ENCODE measurements at places on chromosomes 2 and 18.

DNA sequence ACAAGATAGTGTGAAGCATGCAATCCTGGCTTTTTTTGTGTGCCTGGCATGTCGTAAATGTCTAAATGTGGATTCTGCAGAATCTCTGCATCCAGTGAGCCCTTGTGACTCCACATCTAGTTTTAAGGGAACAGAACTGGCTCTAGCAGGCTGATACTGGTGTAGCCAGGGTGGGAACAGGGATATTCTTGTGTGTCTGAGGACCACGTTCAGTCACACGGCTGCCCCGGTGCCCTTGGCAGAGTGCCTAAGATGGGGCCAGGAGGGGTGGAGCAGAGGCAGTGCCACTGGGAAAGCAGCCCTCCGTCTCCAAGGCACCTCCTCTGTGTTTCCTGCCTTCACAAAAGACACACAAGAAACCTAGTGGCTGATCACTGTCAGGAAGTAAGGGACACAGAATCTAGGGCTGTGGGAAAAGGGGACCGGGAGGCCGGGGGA lies 91.5 kb upstream of the PARD3B start:
- no peak for DNase-seq

- no peak for DNase-seq
These were observed 12.5 kb upstream of the SLC38A11 start for GRCh38 chr2:164967781-164968228.

GRCh38 chr2:159968279-159968900 lies 94.0 kb downstream of the PLA2R1 start:
- DNase-seq = no peak

GRCh38 chr2:127485694-127486071 lies 40.6 kb downstream of the IWS1 start:
- DNase-seq = no peak

DNA sequence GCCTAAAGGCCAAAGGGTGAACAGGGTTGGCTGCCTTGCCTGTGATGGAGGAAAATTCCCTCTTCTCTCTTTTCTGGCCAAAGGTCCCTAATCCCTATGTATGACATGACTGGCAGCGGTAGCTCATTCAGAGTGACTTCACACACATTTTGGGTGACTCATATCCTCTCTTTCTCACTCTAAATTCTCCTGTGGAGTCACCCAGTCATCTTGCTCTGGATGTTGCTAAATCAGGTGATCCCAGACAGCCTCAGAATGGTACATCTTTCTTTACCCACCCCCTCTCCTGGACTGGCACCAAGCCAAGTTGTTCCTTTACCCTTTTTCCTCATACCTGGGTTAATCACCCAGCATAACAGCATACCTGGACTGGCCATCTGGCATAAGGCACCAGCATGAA lies 77.2 kb downstream of the NEURL3 start:
- no peak for DNase-seq

- no peak for DNase-seq
These were observed 12.8 kb upstream of the RHOB start for GRCh38 chr2:20433946-20434553.

GRCh38 chr18:70468861-70469547 lies 180.2 kb downstream of the SOCS6 start:
- DNase-seq = no peak

- DNase-seq = no peak
These were observed 426.5 kb downstream of the TMX3 start for GRCh38 chr18:68288408-68288807.

GRCh38 chr2:22360735-22361374 lies 1024.1 kb upstream of the KLHL29 start:
- no peak for DNase-seq

DNA sequence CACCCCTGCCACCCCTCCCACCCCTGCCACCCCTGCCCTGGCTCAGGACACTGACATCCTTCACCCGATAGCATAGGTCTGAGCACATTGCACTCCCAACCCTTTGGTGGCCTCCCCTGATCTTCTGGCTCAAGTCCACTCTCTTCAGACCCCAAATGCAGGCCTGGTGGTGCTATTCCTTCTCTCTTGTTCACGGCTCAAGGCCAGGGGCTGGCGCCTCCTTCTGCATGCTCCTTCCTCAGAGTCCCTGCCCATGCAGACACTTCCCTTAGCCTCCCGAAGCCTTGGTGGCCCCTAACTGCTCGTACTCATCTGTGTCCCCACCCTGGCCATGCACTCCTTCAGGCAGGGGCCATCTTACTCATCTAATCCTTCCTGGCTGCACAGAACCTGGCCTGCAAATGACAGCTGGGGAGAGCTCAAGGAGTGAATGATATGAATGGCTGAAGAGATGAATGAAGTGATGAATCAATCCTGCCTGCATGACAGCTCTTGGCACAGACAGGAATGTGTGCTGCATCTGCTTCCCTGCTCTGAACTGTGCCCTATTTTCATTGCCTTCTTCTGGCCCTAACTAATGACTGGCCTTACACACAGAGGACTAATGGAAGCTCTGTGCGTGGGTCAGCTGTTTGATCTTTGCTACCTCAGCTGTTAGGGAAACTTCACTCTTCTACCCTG lies 290.8 kb downstream of the DYSF start:
- DNase-seq = no peak

DNA sequence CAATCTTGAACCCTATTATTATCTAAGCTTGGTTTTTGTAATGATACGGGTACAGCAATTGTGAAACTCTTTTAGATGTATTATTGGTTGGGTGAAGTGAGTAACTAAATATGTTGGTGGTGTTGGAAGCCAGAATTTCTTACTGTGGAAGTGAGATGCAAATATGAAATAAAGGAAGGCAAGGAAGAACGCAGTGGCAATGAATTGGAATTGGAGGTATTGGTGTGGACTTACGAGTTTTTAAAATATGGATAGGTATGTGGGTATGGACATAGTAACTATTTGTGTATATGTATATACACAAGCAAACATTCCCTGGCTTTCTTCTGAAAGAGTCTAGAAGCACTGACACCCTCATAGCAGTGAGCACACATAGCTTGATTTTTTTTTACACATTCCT lies 105.8 kb downstream of the RAB3GAP1 start:
- DNase-seq = no peak

All from T follicular helper cell (primary cell).